Activated effector memory CD4-positive, alpha-beta T cell treated with Interleukin-2 at 50 U/mL for 16 hours (primary cell): ENCODE measurements at places on chromosomes 7 and 10.

DNA sequence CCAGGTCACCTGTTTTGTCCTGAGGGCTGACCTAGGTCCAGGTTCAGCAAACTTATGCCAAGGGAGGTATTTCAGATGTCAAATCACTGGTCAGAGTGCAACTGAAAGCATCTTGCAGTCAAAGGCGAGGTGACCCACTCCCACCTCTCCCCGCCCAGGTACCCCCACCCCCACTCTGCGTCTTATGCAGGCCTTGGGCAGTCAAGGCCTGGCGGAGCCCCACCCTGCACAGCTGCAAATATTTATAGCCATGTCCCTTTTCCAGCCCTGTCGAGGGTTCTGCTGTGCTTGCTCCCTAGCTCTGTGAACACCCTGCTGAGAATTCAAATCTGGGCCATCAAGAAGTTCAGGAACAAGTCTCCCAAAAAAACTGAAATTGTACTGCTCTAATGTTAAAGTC lies 40.6 kb upstream of the BMPR1A start:
- no peak for DNase-seq

DNA sequence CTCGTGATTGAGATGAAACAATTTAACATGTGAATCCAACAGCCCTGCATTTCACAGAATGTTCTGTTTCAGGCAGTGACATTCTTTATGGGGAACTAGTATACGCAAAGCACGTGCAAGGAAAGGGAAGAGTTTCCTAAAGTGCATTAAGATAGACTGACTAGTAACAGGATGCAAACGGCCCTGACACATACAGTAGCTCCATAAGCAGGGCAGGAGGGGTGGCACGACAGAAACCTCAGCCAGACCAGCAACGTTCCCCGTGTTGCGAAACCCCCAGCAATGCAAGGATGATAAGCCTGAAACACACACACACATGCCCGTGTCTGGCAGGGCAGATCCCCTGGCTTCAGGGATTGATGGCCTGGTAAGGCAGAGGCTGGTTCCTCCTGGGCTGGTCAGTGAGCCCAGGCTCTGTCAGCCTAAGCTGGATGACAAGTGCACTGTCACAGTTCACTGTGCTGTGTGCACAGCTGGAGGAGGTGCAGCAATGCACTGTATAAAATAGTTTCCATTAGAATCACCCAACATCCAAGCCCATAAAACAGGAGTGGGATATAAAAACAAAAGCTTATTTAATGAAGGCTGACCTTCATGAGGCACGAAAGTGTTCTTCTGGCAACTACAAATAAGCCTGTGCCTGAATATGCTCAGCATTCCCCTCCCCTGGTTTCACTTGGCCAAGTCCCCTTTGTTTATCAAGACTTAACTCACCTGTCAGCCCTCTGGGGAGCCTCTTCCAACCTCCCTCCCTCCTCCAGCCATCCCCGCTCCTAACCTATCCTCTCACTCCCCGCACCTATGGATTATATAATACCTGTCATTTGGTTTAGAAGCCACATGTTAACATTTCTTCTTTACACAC lies 88.8 kb downstream of the GSAP start:
- no peak for DNase-seq

- DNase-seq = no peak
Observed at GRCh38 chr7:47458057-47458456, 123.9 kb downstream of the TNS3 start.

DNA sequence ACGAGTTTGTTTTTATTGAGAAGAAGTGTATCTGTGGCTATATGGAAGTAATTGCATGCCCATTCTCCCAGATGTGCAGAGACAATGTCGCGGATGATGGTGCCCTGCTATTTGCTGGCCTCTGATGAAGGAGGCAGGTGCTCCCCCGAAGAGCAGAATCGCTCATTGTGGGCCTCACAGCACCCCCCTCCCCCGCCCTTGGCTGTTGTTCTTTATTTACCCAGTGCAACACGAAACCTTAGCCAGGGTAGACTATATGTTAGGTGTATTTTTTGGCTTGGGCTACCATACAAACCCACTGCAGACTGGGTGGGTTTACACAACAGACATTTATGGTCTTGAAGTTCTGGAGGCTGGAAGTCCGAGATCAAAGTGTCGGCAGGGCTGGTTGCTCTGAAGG lies 3.4 kb upstream of the ADCY1 start:
- DNase-seq = no peak

DNA sequence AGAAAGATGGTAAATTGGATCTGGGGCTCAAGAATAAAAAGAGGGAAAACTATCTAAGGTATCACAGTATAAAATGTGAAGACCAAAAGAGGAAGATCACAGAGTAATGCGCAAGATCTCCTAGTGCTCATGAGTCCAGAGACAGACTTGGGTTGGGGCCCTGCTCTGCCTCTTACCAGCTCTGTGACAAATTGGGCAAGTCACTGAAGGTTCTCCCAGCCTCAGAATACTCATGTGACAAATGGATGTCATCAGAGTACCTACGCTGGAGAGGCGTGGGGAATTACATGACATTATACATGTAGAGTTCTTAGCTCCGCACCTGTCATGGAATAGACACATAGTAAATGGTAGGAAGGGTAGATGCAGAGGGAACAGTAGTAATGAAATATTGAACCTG lies 124.4 kb downstream of the DOCK4 start:
- DNase-seq = no peak

DNA sequence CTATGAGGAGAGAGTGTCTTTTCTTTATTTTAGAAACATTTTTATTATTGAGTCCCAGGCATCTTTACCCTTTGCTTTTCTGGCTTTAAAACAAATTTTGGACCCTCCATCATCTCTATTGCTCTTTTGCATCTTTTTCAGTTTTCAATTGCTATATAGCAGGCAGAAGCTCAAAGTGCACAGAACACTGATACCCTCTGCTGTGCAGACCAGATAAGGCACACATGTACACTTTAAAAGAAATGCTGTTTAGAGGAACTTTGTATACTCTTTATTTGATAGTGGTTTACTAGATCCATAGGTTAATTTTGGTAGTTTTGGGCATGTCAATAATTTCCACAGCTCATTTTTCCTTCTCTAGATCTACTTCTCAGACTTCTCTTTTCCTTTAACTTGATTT lies 324.2 kb downstream of the SH2D4B start:
- DNase-seq = no peak

DNA sequence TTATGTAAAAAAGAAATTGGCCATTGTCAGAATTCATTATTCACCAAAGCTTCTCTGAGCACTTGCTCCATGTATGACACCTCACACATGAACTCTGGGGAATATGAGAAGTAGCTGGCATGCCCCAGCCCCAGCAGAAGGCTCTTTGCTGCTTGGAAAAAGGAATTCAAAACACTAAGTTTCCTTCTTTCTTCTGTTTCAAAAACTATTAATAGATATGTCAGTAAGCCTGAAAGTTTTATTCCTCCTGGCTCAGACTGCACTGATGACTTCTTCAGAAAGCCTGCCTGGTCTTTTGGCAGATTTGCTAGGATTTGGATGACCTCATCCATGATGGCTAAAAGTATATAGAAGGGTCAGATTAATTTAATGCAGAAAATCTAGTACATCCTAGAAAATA lies 511.0 kb downstream of the GFRA1 start:
- no peak for DNase-seq

- no peak for DNase-seq
Observed at GRCh38 chr7:80711531-80711930, 73.1 kb downstream of the CD36 start.

GRCh38 chr10:76433161-76434005 lies 1002.0 kb downstream of the LRMDA start:
- no peak for DNase-seq

GRCh38 chr10:5076615-5077014 lies 17.6 kb upstream of the AKR1C3 start:
- DNase-seq = no peak
